Dermis blood vessel endothelial cell (primary cell): ENCODE measurements at places on chromosomes 12 and 14.

DNA sequence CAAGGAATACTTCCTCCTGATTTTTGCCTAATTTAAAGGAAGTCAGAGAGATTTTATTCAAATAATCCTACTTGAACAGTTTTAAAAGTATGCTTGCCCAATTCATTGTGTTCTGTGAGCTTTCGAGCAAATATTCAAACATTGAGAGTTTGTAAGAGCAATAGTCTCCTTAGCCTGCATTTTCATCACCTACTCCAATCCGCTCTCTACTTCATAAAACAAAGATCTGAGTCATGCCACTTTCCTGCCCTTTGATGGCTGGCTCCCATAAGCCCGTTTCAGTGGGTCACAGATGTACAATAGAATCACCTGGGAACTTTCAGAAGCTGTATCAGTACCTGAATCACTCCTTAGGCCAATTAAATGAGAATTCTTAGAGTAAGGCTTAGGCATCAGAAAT is 319.2 kb downstream of the PDZRN4 start:
- DNase-seq, result peak; percentile 26

DNA sequence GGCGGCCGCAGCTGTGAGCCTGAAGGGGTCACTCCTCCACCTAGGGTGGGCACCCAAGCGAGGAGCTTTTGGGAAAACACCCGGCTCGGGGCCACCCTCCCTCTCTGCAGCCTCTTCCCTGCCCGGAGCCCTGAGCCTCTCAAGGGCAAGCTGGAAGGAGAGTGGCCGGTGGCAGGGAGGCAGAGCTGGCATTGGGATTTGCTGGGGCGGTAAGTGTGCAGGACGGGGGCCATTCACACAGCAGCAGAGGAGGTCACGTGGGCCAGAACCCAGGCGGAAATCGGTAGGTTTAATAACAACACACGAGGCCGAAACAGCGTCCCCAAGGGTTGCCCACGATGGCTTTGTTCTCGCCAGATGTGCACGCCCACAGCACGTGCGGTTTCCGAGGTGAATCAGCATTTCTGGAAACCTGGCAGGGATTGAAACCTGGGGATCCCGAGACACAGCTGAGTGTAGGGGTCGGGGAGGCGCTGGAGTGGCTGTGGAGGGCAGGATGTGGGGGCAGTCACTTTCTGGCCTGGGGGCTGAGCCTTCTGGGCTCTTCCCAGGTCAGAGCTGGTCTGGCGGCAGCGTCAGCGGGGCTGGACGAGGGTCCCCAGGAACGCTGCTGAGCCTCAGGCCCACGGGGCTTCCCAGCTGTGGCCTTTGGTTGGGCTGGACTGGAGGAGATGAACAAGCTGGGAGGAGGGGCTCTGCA is 23.5 kb downstream of the NOC4L start:
- no peak for DNase-seq

DNA sequence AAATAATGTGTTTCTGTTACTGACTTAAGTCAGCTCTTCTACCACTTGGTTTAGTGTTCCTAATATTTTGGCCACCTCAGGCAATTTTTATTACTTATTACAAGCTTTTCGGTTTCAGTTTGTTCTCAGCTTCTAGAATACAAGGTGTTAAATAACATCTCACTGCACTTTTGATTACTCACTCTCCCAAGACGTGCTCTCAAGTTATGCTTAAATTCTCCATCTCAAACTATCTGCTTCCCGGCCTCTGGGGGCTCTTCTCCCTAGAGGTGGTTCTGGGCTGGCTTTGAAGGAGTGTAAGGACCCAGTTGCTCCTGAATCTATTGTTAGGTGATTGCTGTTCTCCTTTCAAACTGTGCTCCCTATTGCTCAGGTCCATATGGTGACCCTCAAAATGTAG is 193.9 kb upstream of the DDHD1 start:
- no peak for DNase-seq

DNA sequence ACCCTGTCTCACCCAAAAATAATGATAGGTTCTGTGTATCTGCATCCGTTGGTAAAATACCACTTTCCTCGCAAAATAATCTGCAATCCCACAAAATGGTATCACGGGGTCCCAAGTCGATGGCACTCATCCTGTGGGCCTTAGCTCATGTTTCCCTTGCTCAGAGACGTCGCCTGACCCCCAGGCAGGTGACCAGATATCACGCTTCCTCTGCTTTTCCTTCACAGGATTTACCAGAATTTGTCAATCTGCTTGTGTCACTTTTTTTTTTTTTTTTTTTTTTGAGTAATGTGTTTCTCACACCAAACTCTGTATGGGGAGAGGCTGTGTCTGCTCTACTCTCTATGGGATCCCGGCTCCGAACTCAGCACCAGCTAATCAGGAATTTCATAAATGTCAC is 162.7 kb downstream of the PRKCH start:
- DNase-seq, result no peak

- no peak for DNase-seq
Measured at GRCh38 chr12:106113824-106114446, 24.8 kb downstream of the NUAK1 start.

DNA sequence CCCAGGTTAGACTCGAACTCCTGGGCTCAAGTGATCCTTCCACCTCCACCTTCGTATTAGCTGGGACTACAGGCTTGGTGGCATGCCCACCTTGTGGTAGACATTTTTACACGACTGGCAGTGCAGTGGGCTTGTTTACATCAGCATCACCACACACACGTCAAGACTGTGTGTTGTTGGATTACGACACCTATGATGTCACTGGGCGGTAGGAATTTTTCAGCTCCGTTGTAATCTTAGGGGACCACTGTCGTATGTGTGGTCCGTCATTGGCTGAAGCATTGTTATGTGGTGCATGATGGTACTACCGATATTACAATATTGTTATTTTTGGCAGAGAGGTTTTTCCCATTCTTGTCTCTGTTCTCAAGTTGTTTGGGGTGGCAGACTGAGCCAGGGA is 50.7 kb downstream of the TSPAN9 start:
- no peak for DNase-seq

GRCh38 chr12:27996761-27997160 is 24.2 kb upstream of the PTHLH start:
- DNase-seq, result no peak

DNA sequence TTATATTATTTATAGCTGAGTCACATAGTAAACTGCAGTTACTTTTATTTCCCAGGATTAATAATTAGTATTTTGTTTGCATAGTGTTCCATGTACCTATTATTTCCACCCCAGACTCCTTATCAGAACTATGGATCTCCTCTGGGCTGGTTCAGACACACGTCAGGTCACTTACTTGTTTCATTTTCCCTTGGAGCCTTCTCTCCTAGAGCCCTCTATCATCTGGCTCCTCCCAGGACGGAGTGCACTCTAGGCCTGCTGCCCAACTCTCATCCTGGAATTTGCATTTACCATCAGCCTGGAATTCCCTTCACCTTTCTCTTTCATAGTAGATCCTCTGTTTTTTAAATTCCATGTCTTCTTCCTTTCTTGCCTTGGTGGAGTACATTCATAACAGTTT is 28.5 kb upstream of the GALNT16 start:
- no peak for DNase-seq

- peak; percentile 38 for DNase-seq
Measured at GRCh38 chr12:110109037-110109836, 14.9 kb upstream of the IFT81 start.

- DNase-seq, result no peak
Measured at GRCh38 chr14:104935026-104935650, 10.5 kb downstream of the PLD4 start.

DNA sequence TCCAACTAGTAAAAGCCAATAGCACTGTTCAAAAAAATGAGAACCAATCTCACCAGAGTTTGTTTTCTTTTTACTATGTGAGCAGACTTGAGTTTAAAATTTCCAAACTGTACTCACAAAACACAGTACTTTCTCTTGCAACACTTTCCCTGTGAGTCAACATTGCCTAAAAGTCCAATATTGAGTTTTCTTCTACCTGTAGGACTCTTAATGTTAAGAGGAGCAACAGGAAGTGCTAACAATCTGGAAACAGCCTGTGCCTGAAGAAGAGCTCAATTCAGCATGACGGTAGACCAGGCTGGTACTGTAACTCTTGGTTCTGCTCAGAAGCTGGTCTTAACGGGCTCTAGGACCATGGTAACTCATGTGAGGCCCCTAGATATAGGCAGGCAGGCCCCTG is 144.3 kb downstream of the MED13L start:
- DNase-seq, result no peak

DNA sequence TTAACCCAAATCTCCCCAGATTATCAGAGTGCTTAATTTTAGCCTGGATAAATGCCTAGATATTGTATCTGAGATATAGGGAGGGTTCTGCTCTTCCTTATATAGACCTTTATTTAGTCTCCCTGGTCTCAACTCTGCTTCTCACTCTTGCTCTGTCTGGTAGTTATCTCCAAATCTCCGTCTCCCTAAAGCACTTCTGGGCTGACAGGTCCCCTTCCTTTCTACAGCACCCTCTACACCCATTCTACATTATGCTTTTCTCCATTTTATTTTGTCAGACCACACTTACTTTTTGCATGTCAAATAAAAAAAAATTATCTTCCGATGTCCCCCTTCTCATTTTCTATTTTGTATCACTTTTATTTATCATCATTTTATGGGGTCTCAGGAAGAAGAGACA is 2.0 kb upstream of the ERC1 start:
- DNase-seq, result no peak

- DNase-seq, result no peak
Measured at GRCh38 chr12:119005913-119006312, 24.6 kb downstream of the SRRM4 start.

DNA sequence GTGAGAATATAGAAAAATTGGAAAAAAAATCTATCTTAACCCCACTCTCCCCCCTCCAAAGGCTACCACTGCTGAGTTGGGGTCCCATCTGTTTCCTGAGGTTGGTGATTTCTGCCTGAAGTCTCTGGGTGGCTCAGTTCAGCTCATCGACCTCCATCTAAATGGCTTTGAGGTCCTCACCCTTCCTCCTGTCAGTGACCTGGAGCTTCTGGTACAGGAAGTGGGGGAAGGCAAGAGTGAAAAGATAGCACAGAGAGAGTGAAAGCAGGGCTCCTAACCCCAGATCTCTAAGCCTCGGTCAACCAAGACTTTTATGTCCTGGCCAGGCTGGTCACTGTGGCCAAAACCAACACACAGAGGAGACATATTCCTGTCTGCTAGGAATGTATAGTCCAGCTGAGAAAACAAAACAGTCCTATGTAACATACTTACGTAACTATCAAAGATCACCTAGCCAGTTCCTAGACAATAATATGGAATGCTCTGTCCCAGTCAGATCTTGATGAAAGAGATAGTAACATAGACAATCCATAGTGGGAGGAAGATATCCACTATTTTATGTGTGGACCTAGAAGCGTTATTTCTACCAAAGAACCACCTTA is 12.3 kb upstream of the KRT73 start:
- no peak for DNase-seq

DNA sequence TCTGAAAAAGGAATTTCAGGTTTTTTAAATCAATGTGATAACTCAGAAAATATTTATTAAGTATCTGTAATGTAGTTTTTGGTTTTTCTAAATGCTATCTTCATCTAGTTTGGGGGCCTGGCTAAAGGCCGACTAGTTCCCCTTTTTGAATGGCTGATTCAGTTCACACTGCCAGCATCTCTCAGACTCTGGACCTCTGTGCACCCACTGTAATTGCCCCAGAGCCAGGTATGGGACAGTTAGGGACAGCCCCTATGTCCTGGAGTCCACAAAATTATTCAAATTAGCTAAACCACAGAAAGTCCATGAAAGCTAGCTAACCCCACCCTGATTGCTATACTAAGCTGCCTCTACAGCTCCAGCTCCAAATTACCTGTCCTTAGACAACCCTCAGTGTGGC is 49.1 kb upstream of the RGS6 start:
- DNase-seq, result no peak

- DNase-seq, result no peak
Measured at GRCh38 chr14:74333909-74334308, 14.4 kb upstream of the VRTN start.

- DNase-seq, result no peak
Measured at GRCh38 chr14:27049701-27050100, 451.9 kb upstream of the NOVA1 start.

DNA sequence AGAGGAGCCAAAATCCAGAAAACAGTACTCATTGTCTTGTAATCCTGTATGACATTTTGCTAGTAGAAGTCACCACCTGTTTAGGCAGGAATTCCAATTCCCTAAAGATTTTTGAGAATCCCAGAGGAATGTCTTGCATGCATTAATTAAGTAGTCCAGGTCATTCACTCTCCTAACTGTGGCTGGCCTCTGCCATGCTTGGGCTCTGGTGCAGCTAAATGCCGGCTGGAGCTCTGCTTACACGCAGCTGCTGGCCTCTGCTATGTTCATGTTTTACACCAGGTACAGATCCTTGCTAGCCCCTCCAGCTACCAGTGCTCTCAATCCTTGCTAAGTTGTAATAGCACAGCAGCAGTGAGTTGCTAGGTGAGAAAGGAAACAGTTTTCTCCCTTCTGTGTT is 16.3 kb upstream of the HIF1A start:
- no peak for DNase-seq

- no peak for DNase-seq
Measured at GRCh38 chr14:38409071-38409705, 153.3 kb upstream of the CLEC14A start.

- no peak for DNase-seq
Measured at GRCh38 chr12:24363177-24363754, 413.8 kb upstream of the SOX5 start.

GRCh38 chr12:27340971-27341370 is 8.3 kb downstream of the BMAL2 start:
- DNase-seq, result no peak

DNA sequence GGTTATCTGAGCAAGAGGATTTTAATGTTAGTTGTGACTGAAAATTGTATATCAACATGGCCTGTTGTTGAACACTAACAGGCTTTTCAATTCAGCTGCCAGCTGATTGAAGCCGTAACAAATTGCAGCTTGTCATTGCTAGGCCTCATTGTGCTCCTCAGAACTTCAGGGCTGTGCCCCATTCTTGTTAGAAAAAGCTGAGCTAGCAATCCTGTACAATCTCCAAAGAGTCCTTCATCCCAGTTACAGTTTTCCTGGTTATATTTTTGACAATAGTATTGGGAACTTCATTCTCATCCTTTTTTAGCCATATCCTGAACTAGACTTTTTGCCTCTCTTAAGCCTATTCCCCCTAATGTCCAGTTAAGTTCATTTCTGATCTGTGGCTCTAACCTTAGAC is 564.1 kb upstream of the ATXN7L3B start:
- no peak for DNase-seq

DNA sequence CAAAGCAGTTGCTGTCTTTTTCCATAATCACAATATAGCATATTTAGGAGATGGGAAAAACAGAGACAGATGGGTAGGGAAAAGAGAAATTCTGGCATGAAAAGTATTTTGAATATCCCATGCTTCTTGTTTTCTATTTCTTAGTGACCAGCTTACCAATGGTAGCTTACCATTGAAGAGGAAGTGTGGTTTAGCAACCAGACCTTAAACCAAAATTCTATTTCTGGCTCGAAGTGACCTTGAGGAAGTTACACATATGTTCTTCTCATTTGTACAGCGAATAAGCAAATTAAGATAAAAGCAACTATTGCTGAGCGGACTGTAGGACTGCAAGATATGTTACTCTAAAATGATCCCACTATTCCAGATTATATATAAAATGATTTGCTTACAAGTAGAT is 82.9 kb downstream of the FGD4 start:
- peak; percentile 70 for DNase-seq

GRCh38 chr14:92308716-92309115 is 14.2 kb upstream of the SLC24A4 start:
- DNase-seq, result no peak
